Bladder microvascular endothelial cell (primary cell): ENCODE measurements at places on chromosomes 2 and 18. TPM values are rescaled to one million over a fixed set of nuclear protein-coding genes. Genes with fewer than 3 reads are reported as not detected.

The PRKAG3 gene
- total RNA-seq: not detected in 2 replicates

The RAB27B gene
- under 0.01 TPM in 1 of 2 replicates, not detected in the other for total RNA-seq

The SCN9A gene
- 1.3 and 1.6 TPM in 2 replicates for total RNA-seq

The RGPD3 gene
- under 0.01 and 0.19 TPM in 2 replicates for total RNA-seq

The ADRA2B gene
- total RNA-seq: 0.06 TPM in 1 of 2 replicates, not detected in the other
